ENCODE measurements at places on chromosomes 3 and 15.

- no peak for DNase-seq
Observed at GRCh38 chr3:152554980-152555379, 280.0 kb upstream of the P2RY1 start.

- DNase-seq, result no peak
Observed at GRCh38 chr3:111989061-111989678, 9.6 kb upstream of the TAGLN3 start.

DNA sequence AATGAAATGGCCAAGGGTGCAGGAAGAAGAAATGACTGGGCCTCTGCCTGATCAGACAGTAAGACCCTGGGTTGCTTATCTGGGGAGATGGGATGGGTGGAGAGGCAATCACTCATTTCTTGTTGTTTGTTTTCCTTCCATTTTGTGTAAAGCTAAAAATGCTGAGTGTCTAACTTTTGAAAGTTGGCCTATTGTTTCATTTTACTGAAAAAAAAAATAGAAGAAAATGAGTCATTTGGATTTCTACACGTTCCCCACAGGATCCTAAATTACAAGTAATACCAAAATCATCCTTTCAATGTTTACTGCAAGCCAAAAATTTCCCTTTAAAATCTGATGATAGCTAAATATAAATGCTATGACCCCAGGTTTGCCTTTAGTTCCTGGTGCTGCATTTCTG, 30.6 kb downstream of the PTX3 start:
- no peak for DNase-seq

DNA sequence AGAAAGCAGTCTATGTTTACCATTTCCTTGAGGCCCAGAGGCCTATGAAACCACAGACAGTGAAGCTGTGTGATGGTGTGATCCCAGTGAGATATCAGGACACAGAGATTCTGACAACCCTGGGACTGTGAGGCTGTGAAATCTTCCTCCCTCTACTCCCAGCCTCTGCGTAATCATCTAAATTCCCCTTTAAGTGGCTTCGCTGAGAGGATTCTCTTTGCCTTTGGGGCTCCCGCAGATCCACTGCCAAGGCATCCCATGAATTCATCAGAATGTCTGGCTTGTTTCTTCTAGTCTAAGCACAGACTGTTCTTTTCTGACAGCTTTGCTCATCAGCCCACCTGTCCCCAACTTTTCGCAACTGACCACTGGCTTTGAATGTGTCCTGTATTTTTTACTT, 901.2 kb upstream of the NR2F2 start:
- no peak for DNase-seq

DNA sequence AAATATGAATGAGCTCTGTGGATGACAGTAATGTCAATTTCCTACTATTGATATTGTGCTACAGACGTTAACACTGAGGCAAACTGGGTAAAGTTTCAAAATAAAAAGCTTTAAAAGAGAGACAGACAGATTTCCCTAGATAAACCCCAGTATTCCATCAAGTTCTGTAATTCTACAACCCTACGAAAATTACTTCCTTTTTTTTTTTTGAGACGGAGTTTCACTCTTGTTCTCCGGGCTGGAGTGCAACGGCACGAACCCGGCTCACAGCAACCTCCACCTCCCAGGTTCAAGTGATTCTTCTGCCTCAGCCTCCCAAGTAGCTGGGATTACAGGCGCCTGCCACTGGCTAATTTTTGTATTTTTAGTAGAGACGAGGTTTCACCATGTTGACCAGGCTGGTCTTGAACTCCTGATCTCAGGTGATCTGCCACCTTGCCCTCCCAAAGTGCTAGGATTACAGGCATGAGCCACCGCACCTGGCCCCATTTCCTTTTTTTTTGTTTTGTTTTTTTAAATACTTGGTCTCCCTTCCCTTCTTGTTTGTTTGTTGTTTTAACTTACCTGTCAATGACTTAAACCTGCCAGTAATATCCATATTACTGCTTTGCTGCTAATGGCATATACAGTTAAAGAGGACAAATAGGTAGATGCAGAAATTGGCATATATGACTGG, 57.2 kb downstream of the CBLB start:
- DNase-seq, result no peak

GRCh38 chr15:77311618-77312398, 108.1 kb downstream of the PEAK1 start:
- no peak for DNase-seq

GRCh38 chr3:14299767-14300166, 102.6 kb upstream of the SLC6A6 start:
- DNase-seq, result no peak

DNA sequence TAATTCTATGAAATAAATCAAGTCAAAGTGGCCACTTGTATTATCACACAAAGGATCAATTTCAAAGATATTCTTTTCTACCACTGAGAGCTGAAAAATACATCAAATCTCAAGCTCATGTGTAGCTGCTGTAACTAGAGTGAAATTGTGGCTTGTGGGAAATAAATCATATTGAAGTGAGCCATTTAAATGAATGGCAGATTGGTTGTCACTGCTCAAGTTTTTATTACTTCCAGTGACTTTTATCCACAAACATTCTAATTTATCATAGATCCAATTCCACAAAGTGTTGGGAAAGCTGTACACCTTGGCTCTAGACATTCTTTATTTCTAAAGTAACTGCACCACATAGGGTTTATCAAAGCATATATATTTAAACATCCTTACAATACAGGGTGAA, 285.4 kb downstream of the CNTN3 start:
- DNase-seq, result no peak

GRCh38 chr3:44957986-44958385, 18.0 kb downstream of the ZDHHC3 start:
- no peak for DNase-seq

DNA sequence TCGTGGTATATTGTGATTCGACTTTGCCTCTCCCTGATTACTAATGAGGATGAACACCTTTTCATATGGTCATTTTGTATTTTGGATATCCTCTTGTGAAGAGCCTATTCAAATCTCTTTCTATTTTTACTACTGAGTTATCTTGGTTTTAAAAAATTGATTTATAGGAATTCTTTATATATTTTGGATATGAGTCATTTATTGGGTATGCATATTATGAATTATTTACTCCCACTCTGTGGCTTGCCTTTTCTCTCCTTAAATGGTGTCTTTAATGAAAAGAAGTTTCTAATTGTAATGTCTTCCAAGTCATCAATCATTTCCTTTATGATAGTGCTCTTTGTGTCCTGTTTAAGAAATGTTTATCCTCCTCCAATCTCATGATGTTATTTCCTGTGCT, 191.5 kb upstream of the DPH6 start:
- no peak for DNase-seq

DNA sequence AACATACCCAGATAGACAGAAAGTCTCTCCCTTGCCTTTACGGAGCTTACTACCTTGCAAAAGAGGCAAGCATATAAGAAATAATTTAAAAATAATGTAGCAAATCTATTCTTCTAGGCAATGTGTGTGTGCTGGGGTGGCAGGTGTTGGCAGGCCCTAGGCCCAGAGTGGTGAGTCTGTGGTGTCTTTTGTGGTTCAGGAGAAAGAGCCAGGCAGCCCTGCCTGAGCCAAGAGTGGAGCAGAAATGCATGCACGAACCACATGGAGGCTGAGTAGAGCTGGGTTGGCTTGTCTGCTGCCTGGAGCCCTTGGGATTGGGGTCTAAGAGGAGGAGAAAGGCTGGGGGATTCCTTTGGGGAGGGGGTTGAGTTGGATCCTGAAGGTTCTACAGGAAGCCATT, 70.2 kb upstream of the MYZAP start:
- no peak for DNase-seq

DNA sequence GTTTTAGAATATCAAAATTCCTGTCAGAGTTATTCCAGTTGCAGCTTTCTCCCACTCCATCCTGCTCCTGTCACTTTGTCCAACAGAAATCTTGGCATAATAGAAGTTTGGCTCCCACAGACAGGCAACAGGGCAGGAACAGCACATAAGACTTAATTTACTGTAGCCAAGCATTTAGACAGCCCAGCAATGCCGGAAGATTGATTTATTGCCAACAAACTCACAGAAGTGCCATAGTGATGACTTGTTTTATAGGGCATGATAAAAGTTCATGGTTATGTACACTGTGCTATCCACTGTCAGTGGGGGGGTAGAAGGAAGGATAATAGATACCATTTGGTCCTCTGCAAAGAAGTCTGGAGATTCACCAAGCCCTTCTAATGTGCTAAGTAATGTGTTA, 98.3 kb upstream of the CBLB start:
- DNase-seq, result no peak

DNA sequence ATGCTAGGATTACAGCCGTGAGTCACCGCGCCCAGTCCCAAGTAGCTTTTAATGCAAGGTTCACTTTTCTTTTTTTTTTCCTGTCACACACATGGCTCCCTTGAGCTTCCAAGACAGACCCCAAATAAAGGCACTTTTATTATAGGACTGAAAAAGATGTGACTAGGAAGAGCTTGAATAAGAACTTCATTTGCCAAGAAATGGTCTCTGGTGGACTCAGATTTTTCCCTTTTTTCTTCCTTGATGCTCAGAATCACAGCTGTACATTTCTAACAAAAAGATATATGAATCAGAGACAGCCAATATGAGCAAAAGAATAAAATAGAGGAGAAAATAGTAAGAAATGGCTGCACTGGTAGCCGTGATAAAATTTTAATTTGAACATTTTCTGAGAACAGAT, 337.2 kb downstream of the MAGI1 start:
- no peak for DNase-seq
